Hippocampal formation (tissue), 2 donors: ENCODE measurements at places on chromosomes 3 and 15.

DNA sequence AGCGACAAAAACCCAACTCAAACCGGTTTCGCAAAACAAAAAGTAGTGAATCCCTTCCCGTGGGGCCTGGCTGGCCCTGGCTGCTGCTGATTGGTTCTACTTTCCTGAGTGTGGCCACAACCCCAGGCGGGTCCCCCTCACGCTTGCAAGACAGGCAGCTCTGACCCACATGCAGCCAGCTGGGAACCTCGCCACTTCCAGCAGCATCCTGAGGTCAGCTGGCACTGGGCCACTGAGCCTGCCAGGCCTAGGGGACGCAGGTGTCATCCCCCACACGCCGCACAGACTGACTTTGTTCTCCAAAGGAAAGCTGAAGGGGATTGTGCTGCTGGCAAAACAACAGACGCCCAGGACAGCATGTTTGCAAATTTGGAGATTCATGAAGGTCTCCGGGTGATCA lies 111.1 kb downstream of the TPRA1 start:
- no peak for DNase-seq

DNA sequence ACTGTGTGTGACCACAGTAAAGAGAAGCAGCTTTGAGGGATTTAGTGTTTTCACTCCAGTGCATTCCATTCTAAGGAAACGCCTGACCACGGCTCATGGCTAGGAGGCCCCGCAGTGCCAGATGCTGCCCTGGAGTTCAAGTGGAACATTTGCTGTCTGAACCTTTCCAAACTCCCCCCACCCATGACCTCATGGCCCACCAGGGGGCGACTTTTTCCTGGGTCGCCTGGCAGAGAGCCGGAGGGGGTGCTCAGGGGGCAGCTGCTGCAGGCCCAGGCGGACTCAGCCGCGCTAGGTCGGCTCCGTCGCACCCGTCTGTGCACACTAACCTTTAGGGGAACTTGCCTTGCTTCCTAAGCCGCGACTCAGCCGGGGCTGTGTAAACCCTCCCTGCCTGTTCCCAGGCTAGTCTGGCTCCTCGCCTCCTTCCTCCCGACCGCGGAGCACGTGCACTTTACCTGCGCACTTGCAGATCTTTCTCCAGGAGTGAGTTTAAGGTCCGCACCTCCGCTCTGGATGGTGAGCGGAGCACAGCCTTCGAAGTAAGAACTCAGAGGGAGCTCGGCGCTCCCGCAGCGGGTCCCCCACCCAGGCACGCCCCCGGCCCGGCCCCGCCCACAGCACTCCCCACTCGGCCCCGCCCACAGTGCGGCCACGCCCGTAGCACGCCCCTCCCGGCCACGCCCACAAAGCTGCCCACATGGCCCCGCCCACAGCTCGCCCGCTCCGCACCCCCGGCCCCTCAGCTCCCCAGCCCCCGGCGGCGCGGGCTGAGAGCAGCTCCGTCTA lies at the start of gene OCA2:
Gene OCA2, minus strand, starts transcription at position 550 of the 789 bp plus-strand sequence. CDS start 17,441 bp downstream, outside the sequence.
- no peak for DNase-seq

GRCh38 chr3:32155117-32155516 lies 48.7 kb downstream of the GPD1L start:
- DNase-seq = no peak

GRCh38 chr3:4744405-4745234 lies 234.6 kb upstream of the BHLHE40 start:
- no peak for DNase-seq

DNA sequence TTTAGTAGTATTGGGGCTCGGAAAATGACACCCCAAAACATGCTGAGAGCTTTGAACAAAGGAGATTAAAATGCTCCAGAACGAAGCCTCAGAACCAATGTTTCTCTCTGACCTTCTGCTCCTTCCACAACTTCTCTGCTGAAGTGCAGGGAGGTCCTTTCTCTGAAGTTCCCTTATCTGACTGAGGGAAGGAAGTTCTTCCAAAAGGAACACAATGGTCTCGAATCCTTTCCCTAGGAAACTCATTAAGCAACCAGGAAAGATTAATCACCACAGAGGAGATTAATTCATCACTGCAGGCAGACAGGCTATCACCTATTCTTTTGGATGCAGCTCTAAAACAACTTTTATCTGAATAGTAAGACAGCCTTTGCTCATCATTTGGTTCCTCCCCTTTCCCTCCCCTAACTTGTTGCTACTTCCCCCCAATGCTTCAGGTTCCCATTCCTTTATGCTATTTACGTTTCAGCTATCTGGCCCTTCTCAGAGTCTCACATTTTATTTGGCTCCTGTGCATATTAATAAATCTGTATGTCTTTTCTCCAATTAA lies 18.2 kb upstream of the WDR49 start:
- DNase-seq = no peak

DNA sequence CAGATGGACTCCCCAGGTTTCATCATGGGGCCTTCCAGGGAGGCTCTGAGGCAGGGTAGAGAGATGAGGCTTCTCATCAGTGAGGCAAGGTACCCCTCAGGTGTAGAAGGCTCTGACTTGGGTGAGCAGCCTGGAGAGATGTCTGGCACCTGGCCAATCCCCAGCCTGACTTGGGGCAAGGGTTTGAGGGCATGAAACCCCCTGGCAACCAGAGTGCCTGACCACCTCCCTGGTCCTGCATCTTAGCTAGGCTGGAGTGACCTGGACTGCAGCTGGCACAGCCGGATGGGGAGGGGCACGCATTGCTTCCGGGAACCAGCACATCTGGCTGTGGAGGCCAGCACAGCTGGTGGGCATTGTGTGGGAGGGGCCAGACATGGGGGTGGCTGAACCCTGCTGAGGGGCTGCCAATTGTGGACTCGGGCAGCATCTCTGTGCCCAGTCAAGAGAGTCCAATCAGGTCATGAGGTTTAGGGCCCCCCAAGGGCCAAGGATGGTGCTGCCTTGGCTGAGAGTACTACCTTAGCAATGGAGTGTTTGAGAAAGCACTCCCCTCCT lies 1.9 kb downstream of the ZBTB47 start:
- peak; percentile 30 for DNase-seq

GRCh38 chr15:57686657-57687056 lies 19.9 kb upstream of the POLR2M start:
- DNase-seq = no peak

DNA sequence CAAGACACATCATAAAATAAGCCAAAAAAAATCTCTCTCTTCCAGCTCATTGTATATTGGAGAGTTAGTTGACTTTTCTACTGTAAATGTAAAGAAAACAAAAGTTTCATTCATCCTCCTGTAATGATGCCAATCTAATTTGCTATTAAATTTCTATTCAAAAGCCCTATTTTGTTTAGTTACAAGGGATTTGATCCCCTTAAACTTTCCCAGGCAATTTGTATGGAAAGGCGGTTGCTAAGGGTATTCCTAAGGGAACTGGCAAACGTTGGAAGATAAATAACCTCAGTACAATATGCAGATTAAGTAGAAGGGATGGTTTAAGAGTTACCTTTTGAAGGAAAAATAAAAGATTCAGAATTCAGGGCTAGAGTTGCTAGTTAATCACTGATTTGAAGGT lies 352.7 kb downstream of the TIGIT start:
- no peak for DNase-seq

DNA sequence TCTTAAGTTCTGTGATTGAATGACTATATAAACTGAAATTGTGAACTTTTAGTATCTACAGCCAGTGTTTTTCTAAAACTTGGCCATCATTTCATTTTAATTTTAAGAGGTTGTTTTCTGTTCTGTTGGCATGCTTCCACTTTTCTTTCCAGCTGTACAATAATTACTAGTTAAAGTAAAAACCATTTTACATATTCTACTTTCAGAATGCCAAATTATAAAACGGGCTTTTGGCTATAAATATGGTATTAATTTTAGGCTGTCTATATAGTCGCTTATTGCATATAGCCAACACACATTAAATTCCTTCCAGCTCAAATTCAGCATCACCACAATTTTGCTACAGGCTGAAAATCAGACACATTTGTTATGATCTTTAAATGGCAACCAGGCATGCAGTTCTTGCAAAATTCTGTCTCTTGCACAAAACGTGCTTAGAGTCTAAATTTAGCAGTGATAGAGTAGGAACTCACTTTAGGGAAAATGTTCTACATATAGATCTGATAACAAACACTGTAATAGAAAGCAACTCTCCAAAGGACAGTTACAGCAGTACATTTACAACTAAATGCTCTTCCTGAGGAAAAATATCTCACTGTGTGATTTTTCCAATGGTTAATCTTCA lies 81.1 kb downstream of the BTD start:
- DNase-seq = no peak

DNA sequence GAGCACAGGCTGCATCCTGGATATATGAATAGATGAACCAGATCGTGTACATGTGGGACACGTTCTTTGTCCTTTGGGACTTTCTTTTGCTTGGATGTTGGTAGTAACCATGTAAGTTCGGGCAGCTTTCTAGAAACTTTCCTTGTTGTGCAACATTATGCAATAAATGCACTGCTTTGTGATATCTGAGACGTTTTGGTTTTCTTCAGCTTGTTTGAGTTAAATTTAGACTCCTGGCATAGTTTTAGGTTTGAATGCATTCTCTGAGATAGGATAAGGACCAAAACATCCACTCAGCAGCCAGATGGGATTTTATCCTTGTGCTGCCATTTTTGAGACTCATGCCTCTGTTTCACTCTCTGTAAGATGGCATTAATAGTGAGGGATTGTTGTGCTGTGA lies 158.9 kb downstream of the IGF1R start:
- no peak for DNase-seq

- DNase-seq = no peak
Observed at GRCh38 chr15:87322870-87323269, 933.7 kb downstream of the NTRK3 start.

GRCh38 chr15:95296643-95297042 lies 1033.9 kb upstream of the NR2F2 start:
- DNase-seq = no peak

- DNase-seq = no peak
Observed at GRCh38 chr3:14282001-14282705, 103.5 kb downstream of the LSM3 start.

DNA sequence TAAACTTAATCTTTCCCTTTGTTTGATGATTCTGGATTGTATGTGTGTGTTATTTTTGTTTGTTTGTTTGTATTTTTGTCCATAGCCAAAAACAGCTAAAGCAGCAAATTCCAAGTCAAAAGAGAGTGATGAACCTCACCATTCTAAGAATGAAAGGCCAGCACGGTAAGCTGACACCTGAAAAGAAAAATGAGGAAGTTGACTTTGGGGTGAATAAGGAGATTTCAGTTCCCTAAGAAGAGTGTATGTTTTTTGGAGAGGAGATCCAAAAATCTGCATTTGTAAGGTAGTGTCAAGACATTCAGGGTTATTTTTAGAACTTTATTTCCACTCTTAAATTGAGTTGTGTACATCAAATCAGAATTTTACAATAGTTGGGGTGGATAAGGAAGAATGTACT lies 52.3 kb upstream of the UTS2B start:
- no peak for DNase-seq

GRCh38 chr3:101141135-101141534 lies 147.9 kb upstream of the ABI3BP start:
- DNase-seq = no peak

GRCh38 chr15:87981969-87982368 lies 274.6 kb downstream of the NTRK3 start:
- DNase-seq = no peak

DNA sequence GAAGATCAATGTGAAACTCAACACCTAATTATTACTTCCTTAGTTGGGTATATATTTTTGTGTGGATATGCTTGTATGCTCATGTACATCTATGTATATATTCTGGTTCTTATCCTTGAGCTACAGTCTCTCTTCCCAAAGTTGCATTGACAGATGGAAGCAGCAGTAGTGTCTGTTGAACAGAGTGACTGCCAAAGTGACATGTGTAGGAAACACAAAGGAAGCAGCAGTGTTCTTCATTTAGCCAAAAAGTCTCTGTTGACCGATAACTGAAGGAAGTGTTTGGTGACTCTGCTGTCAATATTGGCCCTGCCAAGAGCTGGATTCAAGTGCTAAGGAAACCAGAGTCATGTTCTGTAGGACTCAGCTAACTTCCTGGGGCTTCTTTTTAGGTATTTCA lies 123.8 kb downstream of the C3orf70 start:
- no peak for DNase-seq

GRCh38 chr3:1103525-1103924 lies 10.7 kb downstream of the CNTN6 start:
- DNase-seq = no peak

GRCh38 chr3:6326771-6327170 lies 534.1 kb upstream of the GRM7 start:
- no peak for DNase-seq
